ENCODE measurements at places on chromosomes 1 and 21.

DNA sequence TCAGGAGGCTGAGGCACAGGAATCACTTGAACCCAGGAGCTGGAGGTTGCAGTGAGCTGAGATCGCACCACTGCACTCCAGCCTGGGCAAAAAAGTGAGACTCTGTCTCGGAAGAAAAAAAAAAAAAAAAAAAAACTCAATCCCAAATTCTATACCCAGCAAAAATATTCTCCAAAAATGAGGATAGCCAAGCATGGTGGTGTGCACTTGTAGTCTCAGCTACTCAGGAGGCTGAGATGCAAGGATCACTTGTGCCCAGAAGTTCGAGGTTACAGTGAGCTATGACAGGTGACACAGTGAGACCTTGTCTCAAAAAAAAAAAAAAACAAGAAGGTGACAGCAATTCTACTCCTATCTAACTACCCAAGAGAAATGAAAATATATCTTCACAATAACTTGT, 6.4 kb downstream of the TMEM50B start:
- DNase-seq: no peak

GRCh38 chr1:76351655-76352054, 277.1 kb downstream of the ST6GALNAC3 start:
- DNase-seq: no peak

DNA sequence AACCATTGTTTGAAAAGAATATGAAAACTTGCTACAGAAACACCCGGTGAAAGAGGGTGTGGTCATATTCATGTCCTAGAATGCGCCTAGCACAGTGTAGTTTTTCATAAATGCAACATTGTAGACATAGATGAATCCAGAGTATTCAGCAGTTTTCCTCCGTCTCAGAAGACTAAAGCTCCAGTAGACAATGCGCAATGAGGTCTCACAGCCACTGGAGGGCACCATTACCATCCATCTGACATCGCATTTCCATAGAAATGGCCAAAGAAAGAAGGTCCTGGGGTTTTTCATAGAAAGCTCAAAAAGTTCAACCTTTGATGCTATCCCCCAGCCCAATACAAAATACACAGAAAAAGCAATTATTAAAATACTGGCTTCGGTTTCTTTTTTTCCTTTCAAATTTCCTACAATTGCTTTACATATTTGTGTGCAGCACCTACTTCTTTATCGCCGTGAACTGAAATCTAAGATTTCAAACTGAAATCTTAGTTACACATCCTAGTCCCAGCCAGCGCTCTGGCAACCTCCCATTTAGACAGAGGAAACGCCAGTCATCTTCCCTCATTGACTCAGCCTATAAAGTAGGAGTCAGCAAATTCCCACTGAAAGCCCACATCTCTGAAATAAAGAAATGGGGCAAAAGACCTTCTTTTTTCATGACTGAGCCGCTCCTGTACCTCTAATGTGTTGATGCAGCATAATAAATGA, 3.9 kb upstream of the CD58 start:
- peak; percentile 58 for DNase-seq

DNA sequence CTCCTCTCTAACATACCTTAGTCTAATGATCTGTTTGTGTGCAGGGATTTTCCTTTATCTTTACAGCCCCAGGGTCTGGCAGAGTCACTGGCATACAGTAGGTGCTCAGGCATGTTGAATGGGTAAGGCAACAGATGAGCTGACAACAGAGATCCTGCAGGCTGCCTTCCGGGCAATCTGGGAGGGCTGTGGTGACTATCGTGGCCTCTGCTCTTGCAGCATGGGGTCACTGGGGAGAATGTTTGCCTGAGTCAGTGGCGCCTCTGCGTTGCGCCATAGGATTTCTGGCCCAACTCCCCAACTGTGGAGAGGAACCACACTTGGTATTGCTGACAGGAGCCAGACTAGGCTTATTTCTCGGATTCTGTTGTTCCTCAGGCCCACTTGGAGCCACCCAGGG, 93.8 kb downstream of the LAMC2 start:
- no peak for DNase-seq
